ENCODE measurements at places on chromosomes 6 and 20.

DNA sequence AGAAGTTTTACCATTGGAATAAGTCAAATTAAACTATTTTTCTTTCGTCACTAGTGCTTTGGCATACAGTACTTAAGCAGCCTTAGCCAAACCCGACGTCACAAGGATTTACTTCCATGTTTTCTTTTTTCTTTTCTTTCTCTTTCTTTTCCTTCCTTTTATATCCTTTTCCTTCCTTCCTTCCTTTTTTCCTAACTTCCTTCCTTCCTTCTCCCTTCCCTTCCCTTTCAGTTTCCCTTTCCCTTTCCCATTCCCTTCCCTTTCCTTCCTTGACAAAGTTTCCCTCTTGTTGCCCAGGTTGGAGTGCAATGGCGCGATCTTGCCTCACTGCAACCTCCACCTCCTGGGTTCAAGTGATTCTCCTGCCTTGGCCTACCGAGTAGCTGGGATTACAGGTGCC lies 9.9 kb downstream of the ULBP3 start:
- DNase-seq, result no peak

DNA sequence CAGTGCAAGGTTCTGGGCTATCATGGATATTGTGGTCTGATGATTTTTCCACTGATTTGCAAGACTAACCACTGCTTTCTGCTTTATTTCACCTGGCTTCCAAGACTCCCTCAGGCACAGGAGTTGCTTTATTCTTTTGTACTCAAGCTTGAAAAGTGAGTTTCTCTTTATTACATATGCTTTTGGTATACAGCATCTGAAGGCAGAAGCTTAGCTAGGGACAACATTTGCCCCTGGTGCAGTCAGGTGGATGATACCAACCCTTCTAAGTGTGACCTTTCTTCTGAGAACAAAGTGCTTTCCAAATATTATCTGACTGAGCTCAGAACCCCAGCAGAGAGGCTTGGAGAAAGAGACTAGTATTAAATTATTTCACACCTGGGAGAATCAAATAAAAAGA lies 94.0 kb upstream of the PHACTR1 start:
- DNase-seq, result no peak

DNA sequence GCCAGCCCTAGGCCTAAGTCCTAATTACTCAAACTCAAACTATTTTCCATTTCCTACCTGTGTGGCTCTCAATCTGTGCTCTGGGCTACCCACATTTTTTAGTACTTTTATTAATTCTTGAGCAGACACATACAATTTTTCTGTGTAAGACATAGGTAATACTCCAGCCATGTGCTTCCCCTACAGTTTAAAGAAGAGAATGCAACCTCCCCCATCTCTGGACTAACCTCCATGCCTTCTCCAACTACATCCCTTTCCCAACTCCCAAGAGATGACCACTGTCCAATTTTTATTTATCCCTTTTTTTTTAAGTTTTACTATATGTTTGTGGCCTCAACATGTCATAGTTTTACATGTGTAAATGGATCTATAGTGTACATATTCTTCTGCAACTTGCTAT lies 5.8 kb downstream of the HMGN4 start:
- DNase-seq, result no peak

DNA sequence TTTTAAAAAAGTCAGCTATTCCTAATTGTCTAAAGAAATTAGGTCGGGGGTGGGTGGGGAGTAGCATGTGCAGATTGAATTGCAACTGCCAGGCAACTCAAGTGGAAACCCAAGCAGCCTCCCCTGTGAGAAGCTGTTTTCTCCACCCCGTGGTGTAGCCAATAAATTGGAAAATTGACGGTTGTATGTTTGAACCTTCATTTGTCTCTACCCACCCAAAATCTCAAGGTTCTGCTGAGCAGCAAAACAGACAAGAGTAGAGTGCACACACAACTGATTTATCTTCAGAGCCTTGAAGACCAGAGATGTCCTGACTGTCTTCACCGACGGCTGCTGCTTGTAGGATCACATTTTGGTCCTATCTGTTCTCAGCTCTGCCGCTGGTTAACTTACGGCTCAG lies 88.5 kb downstream of the DTD1 start:
- no peak for DNase-seq

DNA sequence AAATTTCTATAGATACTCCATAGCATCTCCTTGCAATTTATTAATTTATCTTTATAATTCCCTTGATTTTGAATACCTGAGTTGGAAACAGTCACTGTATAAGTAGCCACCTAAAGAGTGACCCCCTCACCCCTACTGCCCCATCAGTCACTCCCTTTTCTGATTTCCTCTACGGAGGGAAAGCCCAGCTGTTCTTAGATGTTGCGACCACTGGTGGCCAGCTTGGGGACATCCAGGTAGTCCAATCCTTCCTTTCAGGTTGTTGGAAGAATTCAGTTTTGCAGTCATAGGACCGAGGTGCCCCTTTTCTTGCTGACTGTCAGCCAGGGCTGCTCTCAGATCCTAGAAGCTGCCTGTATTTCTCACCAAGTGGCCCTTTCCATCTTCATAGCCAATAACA lies 87.8 kb downstream of the BMP6 start:
- no peak for DNase-seq

DNA sequence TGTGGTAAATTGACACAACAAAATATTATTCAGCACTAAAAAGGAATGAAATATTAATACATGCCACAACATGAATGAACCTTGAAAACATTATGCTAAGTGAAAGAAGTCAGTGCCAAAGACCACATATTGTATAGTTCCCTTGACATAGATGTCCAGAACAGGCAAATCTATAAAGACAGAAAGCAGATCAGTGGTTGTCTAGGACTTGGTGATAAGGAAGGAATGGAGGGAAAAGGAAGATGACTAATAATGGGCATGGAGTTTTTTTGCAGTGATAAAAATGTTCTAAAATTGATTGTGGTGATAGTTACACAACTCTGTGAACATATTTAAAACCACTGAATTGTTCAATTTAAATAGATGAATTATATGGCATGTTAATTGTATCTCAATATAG lies 32.5 kb downstream of the TBX18 start:
- DNase-seq, result no peak

GRCh38 chr6:10641528-10641927 lies 52.9 kb downstream of the C6orf52 start:
- DNase-seq, result no peak

DNA sequence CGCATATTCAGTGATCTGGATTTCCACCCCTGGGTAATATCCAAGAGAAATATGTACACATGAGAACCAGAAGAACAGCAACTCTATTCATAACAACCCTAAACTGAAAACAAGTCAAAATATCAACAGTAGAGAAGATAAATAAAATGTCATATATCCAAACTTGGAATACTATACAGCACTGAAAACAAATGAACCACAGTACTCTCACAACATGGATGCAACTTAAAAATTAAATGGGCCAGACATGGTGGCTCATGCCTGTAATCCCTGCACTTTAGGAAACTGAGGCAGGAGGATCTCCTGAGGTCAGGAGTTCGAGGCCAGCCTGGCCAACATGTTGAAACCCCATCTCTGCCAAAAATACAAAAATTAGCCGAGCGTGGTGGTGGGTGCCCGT lies 16.5 kb upstream of the ATXN1 start:
- no peak for DNase-seq

DNA sequence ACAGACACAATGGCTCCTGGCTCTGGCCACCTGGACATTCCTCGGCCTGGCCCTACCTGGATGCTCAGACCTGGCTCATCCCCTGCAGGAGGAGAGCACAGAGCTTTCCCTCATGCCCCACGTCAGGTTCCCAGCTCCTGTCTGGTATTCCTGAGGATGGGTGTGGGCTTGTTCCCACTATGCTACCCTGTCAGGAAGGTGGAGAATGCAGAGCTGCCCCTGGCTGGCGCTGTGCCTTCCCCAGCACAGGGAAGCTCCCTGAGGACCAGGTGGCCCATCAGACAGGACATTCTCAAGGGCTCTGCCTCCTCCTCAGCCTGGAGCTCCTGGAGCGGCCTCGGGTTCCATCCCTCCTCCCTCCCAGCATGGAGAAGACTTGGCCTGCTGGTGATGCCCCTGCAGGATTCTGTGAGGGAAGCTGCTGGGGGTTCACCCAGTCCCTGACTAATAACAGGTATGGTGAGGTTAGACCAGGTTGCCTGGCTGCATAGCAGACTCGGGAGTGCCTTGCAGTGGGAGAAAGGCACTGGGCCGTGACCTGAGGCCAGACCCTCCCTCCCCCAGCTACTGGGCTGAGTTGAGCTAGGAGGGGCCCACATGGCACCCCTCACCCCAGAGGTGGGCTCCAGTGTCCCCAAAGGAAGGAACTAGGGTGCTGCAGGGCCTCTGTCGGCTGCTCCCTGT lies 156.0 kb upstream of the MLN start:
- DNase-seq, result no peak

All from fibroblast of the conjunctiva (primary cell).